Right lung (tissue), 10 donors: ENCODE measurements at places on chromosomes 11 and 22.

DNA sequence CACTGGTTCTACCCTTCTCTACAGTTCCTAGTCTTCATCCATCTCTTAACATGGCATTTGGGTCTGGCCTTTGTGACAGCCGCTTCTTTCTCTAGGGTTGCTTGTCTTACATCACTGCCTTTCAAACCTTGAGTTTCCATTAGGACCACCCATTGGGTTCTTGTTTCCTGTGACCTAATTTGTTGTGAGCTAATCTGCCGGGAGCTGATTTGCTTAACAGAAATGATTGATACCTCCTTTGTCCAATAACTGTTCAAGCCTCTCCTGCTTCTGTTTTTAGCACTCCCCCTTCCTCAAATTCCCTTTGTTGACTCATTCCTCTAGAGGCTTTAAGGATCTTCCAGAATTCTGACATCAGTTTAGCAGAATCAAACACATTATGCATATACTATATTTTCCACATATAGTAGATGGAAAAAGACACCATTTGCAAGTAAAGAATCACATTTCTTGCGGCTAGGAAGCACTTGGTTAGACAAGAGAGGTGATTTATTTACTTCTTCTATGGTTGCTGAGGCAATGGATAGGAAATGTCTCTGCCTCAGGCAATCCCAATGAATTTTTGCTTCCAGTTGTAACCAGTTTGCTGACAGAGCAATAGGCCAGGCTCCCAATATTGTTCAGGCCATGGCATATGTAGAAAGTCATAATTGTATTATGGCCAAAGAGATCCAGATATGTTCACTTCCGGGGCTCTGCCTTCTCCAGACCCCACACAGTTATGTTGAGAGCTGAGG, 130.7 kb downstream of the SNX19 start:
- no peak for DNase-seq

DNA sequence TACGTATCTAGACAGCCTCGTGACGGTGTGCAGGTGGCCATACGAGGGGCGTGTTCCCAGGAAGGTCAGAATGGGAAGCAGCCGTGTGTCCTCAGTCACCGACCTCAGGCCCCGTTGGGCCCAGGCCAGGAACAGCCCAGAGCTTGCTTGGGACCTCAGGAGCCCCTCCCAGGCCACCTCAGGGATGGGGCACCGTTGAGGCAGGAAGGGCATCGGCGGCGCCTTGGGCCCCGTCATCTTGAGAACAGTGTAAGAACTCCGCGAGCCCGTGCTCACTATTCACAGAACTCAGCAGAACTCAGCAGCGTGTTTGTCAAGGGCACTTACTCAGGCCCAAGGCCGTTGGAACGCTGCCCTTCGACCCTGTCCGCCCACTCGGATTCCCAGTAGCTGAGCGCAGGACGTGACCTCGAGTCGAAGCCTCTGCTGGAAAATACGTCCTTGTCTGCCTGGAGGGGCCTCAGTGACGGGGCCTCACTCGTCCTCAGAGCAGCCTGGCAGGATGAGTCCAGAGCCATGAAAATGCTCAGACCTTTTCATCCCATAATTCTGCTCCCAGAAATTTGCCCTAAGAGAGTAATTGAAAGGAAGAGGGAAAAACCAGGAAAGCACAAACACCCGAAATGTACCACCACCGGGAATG, 1134.8 kb downstream of the BRD1 start:
- no peak for DNase-seq

- no peak for DNase-seq
Observed at GRCh38 chr11:116171271-116172140, 601.3 kb downstream of the BUD13 start.

DNA sequence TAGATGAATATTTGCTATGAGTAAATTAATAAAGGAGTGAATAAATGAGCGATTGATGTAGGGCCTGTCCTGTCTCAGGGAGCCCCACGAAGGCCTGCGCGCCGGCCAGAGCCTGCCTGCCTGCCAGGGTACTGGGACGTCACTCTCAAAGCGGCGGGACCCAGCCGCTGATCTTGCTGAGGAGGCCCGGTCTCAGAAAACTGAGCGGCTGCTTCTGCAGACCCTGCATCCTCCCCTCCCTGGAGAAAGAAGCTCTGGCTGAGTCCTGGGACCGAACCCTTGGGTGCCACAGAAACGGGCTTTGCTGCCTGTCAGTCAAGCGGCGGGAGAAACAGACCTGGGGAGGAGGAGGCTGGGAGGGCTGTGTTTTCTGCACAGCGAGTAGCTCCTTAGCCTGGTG, 91.6 kb upstream of the B3GAT1 start:
- no peak for DNase-seq

DNA sequence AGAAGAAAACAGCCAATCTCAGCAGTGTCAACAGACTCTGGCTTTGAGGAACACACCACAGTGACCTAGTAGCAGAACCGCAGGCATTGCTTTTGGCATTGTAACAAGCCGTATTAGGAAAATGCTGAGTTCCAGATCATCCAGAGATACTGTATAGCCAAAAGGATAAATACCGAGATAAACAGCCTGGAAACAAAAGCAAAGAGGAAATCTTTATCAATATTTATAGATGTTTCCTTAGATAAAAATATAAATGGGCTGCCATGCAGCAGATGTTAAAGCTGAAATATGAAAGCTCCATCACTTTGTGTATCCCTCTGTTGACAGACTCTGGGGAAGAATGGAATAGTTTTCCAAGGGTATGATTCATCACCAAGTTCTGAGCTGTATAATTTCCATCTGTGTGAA, 98.9 kb upstream of the TP53AIP1 start:
- no peak for DNase-seq

DNA sequence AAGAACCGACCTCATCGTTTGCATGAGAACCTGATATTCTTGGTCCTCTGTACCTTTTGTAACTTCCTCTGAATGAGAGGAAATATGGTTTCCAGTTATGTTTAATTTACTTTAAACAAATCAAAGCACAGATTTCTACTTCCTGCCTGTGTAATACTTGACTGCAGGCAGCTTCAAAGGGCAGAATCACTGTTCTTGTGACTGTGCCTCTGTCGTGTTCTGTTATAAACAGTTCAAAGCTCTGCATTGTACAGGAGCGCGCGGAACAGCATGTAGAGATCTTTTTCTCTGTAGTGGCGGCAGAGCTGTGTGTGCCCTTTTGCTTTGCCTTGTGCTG, 73.2 kb upstream of the CLDN5 start:
- DNase-seq: no peak

DNA sequence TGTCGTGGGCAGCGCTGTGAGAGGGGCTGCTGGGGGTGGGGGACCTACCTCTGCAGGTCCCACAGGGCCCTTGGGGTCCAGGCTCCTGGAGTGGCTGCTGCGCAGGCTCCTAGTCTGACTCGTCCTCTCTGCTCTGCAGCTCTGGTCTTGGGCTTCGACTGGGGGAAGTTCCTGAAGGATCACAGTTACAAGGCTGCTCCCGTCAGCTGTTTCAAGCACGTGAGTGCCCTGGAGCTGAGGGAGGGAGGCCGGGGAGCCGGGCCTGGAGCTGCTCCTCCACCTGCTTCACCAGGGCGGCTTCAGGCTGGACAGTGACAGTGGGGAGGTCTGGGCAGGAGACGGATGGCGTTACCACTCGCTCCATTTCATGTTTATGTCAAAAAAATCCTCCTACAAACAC, 11.9 kb downstream of the L3MBTL2 start:
- DNase-seq: no peak

DNA sequence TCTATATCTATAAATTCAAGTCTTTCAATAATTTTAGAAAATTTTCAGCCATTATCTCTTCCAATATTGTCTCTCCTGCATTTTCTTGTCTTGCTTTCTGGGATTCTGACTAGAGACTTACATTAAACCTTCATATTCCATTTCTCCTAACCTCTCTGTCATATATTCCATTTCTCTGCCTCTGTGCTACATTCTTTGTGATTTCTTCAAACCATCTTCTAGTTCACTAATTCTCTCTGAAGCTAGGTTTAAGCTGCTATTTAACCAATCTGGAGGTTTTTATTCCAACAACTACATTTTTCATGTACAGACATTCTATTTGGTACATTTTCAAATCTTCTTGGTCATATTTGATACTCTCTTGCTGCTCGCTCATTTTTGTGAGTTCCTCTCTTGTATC, 122.5 kb downstream of the TTC28 start:
- DNase-seq: no peak

- DNase-seq: no peak
Observed at GRCh38 chr11:6556139-6556949, 47.1 kb downstream of the RRP8 start.

GRCh38 chr11:79648766-79649520, 208.1 kb upstream of the TENM4 start:
- DNase-seq: no peak

- DNase-seq: no peak
Observed at GRCh38 chr22:39960791-39961746, 872 bp downstream of the TMA7B start.

- no peak for DNase-seq
Observed at GRCh38 chr11:12744826-12745502, 70.7 kb downstream of the TEAD1 start.

- no peak for DNase-seq
Observed at GRCh38 chr11:86698639-86699038, 26.2 kb upstream of the ME3 start.

- DNase-seq: no peak
Observed at GRCh38 chr11:80779905-80780605, 1339.2 kb upstream of the TENM4 start.

DNA sequence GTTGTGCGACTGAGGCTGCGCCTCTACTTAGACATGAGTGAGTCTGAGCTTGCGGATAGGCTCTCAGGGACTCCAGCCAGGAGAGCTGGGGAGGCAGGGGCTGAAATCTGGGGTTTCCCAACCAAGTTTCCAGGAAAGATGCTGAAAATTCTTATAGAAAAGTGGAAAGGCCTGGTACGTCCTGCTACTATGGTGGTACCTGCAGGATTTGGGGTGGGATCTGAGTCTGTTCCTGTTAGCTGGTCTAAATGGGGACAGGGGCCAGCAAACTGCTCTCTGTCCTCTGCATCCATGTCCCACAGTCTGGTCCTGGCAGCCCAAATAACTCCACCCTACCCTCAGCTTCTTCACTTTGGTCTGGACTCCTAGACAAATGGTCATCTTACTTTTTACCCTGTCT, 86.9 kb downstream of the INSC start:
- DNase-seq: no peak

- no peak for DNase-seq
Observed at GRCh38 chr11:121615501-121615900, 162.7 kb upstream of the SORL1-AS1 start.

- peak; percentile 55 for DNase-seq
Observed at GRCh38 chr11:86869966-86870570, 69.7 kb downstream of the PRSS23 start.

GRCh38 chr11:122363296-122363695, 247.3 kb upstream of the BLID start:
- no peak for DNase-seq

DNA sequence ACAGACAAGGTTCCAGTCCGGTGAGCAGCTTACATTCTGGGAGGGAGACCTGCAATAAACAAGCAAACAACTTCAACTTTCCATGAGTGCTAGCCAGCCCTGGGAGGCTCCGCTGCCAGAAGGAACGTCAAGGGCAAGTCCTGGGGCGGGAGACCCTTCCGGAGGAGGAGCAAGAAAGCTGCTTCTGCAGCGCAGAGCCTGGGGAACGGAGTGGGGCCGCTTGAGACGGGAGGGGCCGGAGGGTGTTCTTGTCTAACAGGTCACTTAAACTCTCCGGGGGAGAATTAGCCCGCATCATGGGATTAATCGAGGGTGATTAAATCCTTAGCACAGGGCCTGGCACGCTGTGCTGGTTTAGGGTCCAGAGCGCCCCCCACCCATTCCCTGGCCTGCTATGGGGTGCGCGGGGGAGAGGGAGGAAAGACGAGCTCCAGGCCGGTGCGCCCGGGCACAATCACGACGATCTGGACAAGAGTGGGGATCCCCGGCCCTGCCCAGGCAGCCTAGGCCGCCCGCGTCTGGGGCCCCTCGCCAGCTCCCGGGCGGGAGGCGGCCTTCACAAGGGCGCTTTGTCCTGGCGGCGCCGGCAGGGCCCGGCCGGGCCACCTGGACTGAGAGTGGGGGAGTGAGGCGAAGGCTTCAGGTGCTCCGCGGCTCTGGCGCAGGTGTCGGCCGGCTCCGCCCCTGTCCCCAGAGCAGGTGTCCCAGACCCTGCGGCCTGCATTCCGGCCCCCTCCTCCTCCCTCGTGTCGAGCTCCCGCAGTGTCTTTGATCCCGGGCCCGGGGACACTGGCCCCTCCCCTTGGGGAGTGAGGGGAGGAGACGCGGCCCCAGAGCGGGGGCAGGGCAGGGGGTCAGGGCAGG, 663 bp upstream of the LARGE2 start:
- DNase-seq: peak; percentile 59

DNA sequence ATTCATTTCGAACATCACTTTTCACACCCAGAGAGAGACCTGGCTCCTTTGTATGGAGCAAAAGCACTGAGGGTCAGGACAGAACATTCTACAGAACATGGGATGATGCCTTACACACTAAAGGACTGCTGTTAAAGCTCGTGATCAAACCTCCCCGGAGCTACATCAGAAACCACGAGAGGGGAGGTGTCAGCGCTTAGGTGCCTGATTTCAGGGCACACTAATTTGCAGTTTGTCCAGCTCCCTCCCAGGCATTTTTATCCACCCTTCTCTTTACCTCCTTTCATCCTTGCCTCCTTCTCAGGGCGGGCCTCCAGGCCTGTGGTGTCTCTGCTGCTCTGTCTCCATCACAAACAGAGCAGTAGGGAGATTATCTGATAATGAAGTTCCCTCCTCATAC, 127.5 kb downstream of the VPREB1 start:
- no peak for DNase-seq

- no peak for DNase-seq
Observed at GRCh38 chr11:33451364-33451763, 194.2 kb downstream of the HIPK3 start.

DNA sequence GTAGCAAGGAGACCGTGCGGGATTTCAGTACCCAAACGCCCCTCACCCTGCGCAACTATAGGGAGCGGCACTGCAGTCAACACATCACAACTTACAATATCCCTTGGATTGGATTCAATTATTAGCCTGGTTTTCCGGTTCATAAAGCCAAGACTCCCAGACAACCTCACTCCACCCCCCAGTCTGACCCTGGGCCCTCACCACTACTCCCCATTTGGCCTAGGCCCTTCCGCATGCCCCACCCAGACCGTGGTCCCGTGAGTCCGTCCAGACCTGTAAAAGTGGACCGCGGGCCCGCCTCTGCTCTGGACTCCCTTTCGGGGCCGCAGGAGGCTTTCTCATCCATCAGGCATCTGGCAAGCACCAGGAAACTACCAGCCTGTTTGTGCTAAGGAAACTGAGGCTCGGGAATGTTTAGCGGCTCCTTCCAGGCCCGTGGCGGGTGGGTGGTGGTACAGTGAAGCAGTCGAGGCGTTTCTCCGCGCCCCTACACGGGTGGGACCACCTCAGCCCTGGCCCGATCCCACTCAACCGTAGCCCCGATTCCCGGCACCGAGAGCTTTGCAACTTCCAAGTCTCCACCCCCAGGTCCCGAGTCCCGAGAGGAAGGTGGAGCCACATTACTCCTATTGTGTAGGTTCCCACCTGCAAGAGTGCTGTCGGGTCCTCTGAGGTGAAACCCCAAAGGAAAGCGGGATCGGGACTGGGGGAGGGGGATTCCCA, 679 bp upstream of the DPP3 start:
- peak; percentile 23 for DNase-seq
